ENCODE measurements at places on chromosomes 4 and X. TPM values are rescaled to one million over a fixed set of nuclear protein-coding genes. Genes with fewer than 3 reads are reported as not detected.
A peak's percentile ranks its signal among the peaks of the same experiment; 100 is the strongest.

The SMIM10L2A gene
- total RNA-seq: 1.5 TPM

DNA sequence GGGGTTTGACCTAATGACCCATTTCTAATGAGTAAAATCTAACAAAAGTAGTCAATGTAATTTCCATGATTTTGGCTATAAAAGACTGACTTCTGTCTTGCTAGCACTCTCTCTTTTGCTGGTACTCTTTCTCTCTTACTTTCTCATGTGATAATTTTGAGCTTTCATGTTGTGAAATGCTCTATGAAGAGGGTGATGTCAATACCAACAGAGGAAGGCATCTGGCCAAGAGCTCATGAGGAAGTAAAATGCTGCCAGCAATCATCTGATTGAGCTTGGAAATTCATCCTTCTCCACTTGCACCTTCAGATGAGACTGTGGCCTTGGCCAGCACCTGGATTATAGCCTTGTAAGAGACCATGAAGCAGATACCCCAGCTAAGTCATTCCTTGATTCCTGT is 347.7 kb downstream of the HS3ST1 start:
- no peak for DNase-seq
- H3K4me1 ChIP-seq: no peaks in the 10 kb centered on the region
- H3K4me3 ChIP-seq: no peak overlapping the region
- no peak overlapping the region for H3K27ac ChIP-seq
- no peaks in the 10 kb centered on the region for H3K36me3 ChIP-seq

The MAGEA4 gene
- not detected for total RNA-seq

- no peaks in the 10 kb centered on the region for H3K36me3 ChIP-seq
- no peaks in the 10 kb centered on the region for H3K27me3 ChIP-seq
- no peak overlapping the region for H3K4me3 ChIP-seq
- H3K4me1 ChIP-seq: no peaks in the 10 kb centered on the region
- no peak overlapping the region for H3K27ac ChIP-seq
Measured at GRCh38 chr4:48109413-48110263, 24.4 kb downstream of the TXK start.

The NXF2 gene
- total RNA-seq: not detected

The TBX22 gene
- not detected for total RNA-seq

The CLDN22 gene
- not detected for total RNA-seq

The RASSF6 gene
- total RNA-seq: 16.9 TPM

DNA sequence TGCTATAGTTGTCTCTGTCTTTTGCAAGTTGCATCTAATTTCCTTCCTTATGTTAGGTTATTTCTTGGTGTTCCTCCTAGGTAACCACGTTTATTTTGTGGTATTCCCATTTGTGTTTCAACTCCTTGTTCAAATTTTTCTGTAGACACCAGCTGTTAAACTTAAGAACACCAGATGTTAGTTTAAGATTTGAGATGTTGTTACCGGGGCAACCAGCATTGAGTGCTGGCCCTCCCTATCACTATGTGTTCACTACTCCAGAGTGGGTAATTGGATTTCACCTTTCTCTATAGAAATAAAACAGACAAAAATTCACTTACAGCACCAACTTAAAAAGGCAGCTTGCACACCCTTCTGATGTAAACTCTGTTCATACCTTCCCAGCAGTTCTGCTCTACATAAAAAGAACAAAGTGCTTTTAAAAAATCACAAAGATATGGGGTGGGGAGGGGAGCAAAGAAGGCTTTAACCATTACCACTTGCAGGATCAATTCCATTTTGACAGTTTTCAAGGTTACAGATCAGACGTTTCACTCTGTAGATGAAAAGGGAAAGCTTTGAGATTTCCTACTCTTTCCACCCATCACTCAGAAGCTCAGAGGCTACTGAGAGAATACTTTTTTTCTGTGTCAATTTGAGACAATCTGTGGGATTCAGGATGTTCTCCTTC is 82.9 kb downstream of the DKK2 start:
- no peak for DNase-seq
- H3K27ac ChIP-seq: no peak overlapping the region
- H3K27me3 ChIP-seq: no peaks in the 10 kb centered on the region
- H3K4me3 ChIP-seq: no peak overlapping the region

GRCh38 chr4:167602157-167602556 is 367.9 kb upstream of the SPOCK3 start:
- H3K4me3 ChIP-seq: no peak overlapping the region
- no peaks in the 10 kb centered on the region for H3K27me3 ChIP-seq
- no peaks in the 10 kb centered on the region for H3K4me1 ChIP-seq

DNA sequence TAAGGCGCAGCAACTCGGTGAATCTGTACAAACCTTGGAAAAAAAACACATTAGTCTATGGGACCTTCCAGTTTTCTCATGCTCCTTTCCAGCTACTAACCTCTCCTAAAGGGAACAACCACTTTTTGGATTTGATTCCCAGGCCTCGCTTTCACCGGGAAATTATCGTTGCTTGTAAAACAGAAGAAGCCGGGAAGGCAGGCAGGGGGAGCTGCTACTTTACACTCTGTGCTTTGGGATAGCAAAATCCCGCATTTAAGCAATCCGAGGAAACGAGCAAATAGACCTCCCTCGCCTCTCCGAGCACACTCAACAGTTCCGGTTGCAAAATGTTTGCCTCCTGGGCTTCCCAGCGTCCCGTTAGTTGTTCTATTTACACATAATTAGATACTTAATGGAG is 1.2 kb downstream of the CD38 start:
- H3K4me1 ChIP-seq: peaks cover 22% of the 10 kb centered on the region
- no peak for DNase-seq
- H3K27me3 ChIP-seq: no peaks in the 10 kb centered on the region
- peak overlapping the region; percentile 60 for H3K4me3 ChIP-seq
- H3K27ac ChIP-seq: no peak overlapping the region

DNA sequence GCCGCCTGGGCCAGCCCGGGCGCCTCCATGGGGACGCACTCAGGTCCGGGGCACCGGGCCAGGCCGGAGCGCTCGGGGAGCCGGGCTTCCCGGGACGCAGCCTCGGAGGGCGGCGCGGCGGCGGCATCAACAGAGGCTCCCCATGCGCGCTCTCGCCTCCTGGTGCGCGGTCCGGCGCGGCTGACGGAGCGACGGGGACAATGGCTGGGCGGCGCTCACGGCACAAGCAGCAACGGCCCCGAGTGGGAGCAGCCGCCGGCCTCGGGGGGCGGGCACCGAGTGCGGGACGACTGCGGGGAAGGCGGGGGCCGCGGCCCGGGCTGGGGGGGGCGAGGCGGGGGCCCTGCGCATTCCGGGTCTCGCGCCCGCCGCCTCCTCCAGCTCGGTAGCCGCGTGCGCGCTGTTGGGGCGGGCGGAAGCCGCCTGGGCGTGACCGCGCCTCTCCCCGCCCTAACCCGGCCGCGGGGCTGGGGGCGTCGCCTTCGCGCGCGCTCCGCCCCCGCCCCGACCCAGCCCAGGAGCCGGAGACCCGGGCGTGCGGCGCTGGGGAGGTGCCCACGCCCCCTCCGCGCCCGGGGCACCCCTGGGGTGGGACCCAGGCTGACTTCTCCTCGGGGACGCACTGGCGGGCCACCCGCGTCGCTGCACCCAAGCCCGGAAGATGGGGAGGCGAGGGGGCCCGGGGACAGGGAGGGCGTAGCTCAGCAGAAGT is at the start of gene PRKX:
Gene PRKX, minus strand, starts transcription at position 425 of the 712 bp plus-strand sequence. Its CDS starts 396 bp downstream, at position 29.
- H3K27me3 ChIP-seq: no peaks in the 10 kb centered on the region
- H3K4me3 ChIP-seq: peak within 1 kb of the TSS; percentile 74
- H3K4me1 ChIP-seq: peaks cover 26% of the 10 kb centered on the region

The GLOD5 gene
- not detected for total RNA-seq

DNA sequence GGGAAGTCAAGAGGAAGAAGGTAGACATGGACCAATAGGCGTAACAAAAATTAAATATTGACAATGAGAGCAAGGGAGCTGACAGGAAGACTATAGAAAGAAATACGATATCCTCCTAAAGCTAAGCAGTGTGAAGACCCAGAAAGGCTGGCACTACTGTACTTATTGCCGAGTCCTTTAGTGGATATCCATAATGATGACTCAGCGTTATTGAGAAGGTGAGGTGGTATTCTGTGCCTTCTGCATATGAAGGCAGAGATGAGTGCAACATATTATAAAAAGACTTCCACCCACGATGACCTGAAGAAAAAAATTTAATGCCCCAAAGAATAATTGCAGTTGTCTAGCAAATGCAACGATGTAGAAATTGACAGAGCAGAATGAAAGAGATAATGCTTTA is 13.0 kb upstream of the MCF2 start:
- no peak overlapping the region for H3K4me3 ChIP-seq
- H3K27ac ChIP-seq: no peak overlapping the region
- H3K27me3 ChIP-seq: no peaks in the 10 kb centered on the region
- H3K36me3 ChIP-seq: no peaks in the 10 kb centered on the region
- H3K4me1 ChIP-seq: no peaks in the 10 kb centered on the region

The FRG2 gene
- total RNA-seq: not detected

The GPR82 gene
- not detected for total RNA-seq

GRCh38 chrX:63765712-63766111 is 19.3 kb downstream of the ARHGEF9 start:
- no peak for DNase-seq
- H3K27me3 ChIP-seq: no peaks in the 10 kb centered on the region
- H3K4me1 ChIP-seq: no peaks in the 10 kb centered on the region
- H3K27ac ChIP-seq: no peak overlapping the region
- H3K4me3 ChIP-seq: no peak overlapping the region

DNA sequence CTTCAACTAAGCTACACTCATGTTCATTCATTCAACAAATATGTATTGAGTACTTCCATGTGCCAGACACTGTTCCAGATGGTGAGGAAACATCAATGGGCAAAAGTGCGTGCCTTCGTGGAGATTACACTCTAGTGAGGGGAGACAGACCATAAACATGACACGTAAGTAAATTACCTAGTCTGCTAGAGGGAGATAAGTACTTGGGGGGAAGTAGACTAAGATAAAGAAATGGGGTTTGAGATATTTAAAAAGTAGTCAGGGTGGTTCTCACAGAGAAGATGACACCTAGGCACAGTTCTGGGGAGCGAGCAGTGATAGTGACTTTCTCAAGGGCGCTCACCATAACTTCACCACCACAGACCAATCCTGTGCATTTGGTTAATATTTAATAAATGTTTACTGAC is 11.7 kb downstream of the JCHAIN start:
- H3K36me3 ChIP-seq: no peaks in the 10 kb centered on the region
- no peaks in the 10 kb centered on the region for H3K27me3 ChIP-seq
- no peak for DNase-seq
- no peaks in the 10 kb centered on the region for H3K4me1 ChIP-seq
- no peak overlapping the region for H3K27ac ChIP-seq
- no peak overlapping the region for H3K4me3 ChIP-seq

The MAGEB10 gene
- total RNA-seq: not detected

DNA sequence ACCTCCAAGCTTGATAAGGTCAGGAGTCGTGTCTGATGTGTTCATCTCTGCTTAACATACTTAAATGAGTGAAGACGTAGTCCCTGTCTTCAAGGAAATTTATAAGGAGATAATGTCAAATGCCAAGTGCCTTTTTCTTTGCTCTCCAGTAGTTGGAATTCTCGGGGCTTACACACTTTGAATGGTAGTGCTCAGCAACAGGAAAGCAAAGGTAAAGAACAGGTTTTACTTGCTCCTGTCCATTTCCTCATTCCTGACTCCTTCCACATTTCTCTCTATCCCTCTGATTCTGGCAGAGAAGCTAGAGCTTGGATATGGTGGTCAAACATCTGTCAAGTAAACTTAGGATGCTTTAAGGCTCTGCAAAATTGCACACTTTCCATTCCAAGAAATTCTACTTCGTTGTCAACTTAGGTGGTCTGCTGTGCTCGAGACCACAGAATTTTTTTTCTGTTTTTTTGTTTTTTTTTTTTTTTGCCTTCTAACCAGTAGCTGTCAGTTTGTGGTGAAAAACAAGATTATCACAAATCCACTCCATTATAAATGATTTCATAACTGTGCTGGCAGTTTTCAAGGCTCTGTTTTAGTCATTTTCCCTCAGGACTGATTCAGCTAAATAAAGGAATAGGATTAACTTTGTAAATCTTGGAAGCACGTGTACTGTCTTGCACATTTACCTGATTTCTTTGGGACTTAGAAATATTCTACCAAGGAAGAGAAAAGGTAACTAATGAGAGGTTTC is 180.8 kb upstream of the ANXA3 start:
- H3K4me3 ChIP-seq: no peak overlapping the region
- no peaks in the 10 kb centered on the region for H3K36me3 ChIP-seq
- no peaks in the 10 kb centered on the region for H3K27me3 ChIP-seq
- DNase-seq: no peak
- H3K27ac ChIP-seq: no peak overlapping the region

The DLG3 gene
- total RNA-seq: 27.0 TPM

DNA sequence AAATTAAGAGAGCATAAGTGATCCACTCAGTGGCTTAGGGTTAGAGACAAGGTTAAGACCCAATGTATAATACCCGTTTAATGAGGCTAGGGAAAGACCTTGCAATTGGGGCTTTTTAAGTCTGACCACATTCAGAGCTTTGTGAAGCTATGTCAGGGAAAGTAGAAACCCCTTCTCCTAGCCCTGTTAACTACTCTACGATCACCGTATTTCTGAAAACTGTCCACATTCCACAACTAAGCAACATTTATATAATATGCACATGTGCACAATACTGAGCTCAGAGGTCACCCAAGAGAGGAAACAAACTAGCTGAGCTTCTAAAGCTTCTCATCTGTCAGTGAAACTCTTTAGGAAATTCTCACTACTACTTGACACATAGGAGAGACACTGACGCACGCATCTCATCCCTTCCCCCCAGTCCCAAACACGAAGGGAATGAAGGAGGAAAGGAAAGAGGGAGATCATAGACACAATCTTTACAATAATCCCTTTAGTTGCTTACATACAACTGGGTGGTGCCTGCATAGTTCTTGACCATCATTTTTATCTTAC is 56.2 kb downstream of the METTL14 start:
- H3K27ac ChIP-seq: peak overlapping the region; percentile 68
- H3K36me3 ChIP-seq: no peaks in the 10 kb centered on the region
- H3K27me3 ChIP-seq: no peaks in the 10 kb centered on the region
- DNase-seq: no peak
- H3K4me3 ChIP-seq: no peak overlapping the region
- peaks cover 21% of the 10 kb centered on the region for H3K4me1 ChIP-seq

The PPA2 gene
- 118 TPM for total RNA-seq

DNA sequence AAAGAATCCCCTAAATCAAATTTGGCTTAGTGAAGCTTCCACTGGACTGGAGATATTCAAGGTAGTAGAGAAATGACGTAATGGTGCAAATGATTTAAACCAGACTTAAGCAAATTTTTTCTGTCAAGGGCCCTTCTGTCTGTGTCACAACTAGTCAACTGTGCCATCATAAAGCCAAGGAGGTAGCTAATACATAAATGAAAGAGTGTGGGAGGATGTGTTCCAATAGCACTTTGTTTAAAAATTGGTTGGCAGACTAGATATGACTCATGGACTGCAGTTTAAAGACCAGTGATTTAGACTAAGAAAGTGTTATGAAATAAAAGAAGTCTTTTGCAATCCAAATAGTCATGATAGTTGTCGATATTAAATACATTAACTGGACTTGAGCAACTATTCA is 24.3 kb upstream of the TEX13C start:
- DNase-seq: no peak
- H3K4me1 ChIP-seq: no peaks in the 10 kb centered on the region
- H3K4me3 ChIP-seq: no peak overlapping the region
- H3K27ac ChIP-seq: no peak overlapping the region

GRCh38 chr4:180675359-180675650 is 1567.9 kb upstream of the TENM3 start:
- H3K27me3 ChIP-seq: no peaks in the 10 kb centered on the region
- no peaks in the 10 kb centered on the region for H3K36me3 ChIP-seq
- no peaks in the 10 kb centered on the region for H3K4me1 ChIP-seq
- no peak overlapping the region for H3K4me3 ChIP-seq

The RS1 gene
- total RNA-seq: not detected

- H3K27ac ChIP-seq: no peak overlapping the region
- no peaks in the 10 kb centered on the region for H3K27me3 ChIP-seq
- no peak overlapping the region for H3K4me3 ChIP-seq
- H3K36me3 ChIP-seq: no peaks in the 10 kb centered on the region
Measured at GRCh38 chr4:166308647-166309046, 435.6 kb downstream of the TLL1 start.

The TRIM2 gene
- total RNA-seq: 28.7 TPM
